SJSA1 (cell line): ENCODE measurements at places on chromosomes 16 and 17.

- DNase-seq = peak; percentile 23
Observed at GRCh38 chr17:77354670-77355455, 214.1 kb downstream of the SEC14L1 start.

DNA sequence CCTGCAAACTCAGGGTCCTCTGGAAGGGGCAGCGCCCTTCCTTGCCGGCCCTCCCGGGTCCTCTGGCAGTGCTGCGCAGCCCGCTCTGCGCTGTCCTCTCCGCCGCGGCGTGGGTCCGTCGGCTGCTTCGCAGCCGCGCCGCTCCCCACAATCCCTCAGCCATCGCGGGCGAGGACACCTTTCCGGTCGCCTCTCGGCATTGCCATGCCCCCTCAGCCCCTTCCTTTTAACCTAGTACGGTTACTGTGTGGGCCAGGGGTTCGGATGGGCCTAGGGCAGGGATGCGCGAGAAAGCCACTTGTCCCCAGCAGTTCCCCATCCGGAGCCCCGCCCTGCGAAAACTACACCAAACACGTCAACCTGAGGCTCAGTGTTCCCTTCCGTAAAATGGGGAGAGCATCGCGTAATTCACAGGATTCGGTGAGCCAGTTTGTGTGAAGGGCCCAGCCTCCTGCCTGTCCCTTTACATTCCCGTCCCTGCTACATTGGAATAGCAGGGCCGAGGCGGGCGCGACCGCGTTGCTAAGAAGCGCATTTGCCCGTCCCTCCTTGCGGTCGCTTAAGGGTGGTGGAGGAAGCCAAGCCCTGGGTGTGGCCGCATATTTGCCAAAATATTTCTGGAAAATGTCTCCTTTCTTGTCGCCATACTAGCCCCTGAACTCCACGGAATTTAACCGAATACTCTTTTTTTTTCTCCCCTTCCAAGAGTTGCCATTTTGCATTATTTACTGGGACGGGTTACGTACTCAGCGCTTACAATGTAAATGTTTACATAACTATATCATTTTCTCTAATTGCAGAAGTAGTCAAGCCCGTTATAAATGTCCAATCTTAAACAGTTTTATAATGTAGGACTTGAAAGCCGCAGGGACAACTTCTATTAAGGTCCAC lies 13.2 kb downstream of the COPZ2 start:
- DNase-seq = no peak

DNA sequence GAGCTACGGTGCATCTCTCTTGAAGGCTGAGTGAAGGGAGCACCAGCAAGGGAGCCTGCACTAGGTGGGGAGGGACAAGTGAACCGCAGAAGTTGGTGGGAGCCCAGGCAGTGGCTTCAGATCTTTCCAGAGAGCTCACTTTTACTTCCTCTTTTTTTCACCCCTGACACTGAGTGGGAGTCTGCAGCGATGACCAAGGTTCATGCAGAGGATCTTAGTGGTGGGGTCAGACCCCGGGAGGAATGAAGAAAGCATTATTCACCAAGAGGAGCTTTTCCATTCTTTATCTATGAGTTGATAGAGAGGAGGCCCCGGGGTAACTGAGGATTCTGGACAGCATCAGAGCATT lies 3.0 kb upstream of the CCL2 start:
- no peak for DNase-seq

DNA sequence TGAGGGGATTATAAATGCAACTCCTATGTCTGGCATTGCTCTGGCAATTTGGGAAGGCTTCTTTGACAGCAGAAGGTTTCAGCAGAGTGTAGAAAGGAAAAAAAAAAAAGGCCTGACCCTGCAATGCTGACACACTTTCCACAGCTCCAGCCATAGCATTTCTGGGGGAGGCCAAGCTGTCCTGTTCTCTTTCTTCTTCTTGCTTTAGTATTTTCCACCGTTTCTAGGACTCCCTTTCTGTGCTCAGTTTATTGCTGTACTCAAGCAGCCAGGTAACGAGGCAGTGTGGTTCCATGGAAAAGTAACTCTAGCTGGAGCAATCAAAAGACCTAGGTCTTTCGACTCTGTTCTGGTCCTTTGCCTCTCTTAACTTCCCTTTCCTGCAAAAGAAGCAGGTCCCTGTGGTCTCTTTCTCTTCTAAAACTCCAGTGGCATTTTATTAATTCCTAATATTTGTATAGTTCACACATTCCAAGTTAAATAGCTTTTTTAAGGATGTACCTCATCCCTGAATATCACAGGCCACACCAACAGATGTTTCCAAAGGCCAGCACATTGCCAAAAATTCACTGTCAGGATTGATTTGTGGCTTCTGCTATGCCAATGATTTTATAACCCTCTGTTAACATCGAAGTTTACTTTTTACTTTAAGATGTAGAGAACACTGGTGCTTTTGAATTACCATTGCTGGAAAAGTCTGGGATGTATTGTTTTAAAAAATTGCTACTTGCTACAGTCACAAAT lies 90.3 kb upstream of the BCAR1 start:
- no peak for DNase-seq

DNA sequence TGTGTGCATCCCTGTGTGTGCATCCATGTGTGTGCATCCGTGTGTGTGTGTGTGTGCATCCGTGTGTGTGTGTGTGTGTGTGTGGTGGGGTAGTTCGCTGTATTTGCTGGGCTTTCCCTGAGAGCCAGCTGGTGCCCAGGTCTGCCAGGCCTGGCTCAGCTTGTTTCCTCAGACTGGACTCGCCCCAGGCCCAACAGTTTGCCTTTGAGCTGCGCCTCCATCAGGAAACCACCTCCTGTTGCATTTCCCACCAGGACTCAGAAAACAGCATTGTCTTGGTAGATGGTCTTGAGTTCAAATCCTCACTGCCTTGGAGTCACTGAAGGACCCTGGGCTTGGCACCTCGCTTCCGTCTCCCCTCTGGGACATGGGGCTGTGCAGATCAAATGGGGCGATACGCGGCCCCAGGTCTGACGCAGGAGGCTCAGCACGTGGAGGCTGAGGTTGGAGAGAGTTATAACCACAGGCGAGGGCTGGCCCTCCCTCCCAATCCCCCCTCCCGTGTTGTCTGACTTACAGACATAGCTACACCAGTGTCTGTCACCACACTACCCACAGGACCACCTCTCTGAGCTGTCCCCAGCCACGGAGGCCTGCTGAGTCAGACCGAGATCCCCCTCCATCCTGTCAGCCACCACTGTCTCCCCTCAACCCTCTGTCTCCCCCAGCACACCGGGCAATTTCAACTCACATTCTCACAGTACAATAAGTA lies 4.7 kb downstream of the ITGAE start:
- no peak for DNase-seq

DNA sequence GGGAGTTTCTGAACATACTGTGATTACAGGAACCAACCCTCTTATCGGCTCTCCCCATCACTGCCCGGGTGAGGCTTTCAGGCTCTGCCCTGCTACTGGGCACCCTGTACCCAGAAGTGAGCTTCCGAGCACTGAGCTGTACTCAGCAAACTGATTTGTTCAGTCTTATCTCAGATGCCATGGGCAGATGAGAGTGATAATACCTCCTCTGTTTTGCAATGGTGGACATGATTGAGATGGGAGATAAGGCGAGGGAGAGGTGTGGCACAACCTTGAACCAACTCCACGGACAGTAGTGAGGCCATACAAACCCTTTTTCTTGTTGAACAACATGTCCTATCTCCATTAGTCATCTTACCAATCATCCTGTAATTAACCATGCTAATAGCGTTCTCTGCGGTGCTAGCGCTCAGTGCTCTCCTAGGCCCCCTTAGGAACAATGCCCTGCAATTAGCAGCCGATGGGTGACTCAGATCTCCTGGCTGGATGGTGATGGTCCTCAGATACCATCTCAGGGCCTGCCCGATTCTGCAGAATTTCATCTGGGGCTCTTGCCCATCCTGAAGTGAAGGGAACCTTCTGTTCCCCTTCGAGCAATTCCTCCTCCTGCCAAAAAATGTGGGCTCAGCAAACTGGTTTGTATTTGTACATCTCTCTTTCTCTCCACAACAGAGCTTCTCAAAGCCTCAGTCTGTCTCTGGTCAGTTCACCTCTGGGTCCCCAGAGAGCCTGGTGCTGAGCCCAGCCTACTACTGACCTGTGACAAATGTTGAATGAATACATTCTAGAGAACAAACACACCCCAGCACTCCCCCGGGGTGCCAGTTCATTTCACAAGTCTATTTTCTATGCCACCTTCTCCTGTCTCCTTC lies 139.3 kb upstream of the IRX3 start:
- DNase-seq = no peak

DNA sequence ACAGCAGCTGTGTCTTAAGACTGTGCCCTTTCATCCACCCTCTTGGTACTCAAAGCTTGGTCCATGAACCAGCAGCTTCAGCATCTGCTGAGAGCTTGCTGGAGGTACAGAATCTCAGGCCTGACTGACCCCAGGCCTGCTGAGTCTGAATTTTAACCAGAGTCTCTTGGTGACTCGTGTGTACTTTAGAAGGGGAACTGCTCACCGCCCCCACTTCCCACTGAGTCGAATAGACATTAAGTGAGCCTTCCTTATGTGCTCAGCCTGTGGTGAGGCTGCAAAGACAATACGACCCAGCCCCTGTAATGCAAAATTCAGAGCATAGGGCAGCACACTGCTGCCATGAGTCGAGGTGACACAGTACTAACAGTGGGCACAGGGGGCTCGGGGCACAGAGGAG lies 662.8 kb downstream of the WWOX start:
- no peak for DNase-seq

DNA sequence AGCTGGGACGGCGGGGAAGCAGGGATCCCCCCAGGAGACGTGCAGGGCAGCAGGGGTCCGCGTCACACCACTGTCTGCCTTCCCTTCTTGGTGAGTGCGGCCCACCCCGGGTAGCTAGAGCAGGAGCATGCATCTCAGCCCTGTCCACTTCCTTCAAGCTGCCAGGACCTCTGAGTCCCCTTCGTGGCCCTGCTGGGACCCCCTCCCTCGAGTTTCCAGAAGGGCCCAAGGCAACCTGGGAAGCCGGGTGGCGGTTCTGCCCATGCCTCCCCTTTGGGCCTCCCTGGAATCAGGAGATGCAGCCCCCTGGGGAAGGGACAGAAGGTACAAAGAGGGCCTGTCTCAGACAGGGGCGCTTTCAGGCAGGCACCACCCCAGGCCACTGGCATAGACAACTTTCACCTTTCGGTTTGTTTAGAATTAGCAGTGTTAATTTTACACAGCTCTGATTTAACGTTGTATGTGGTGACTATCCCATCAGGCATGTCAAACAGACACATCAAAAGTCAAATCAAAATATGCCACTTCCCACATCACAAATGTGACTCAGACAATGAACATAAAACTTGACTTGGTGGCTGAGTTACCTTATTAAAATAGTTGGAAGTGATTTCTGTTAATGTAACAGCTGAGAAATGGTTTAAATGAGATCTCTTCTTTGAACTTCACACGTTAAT lies 94.5 kb upstream of the METRNL start:
- DNase-seq = no peak

DNA sequence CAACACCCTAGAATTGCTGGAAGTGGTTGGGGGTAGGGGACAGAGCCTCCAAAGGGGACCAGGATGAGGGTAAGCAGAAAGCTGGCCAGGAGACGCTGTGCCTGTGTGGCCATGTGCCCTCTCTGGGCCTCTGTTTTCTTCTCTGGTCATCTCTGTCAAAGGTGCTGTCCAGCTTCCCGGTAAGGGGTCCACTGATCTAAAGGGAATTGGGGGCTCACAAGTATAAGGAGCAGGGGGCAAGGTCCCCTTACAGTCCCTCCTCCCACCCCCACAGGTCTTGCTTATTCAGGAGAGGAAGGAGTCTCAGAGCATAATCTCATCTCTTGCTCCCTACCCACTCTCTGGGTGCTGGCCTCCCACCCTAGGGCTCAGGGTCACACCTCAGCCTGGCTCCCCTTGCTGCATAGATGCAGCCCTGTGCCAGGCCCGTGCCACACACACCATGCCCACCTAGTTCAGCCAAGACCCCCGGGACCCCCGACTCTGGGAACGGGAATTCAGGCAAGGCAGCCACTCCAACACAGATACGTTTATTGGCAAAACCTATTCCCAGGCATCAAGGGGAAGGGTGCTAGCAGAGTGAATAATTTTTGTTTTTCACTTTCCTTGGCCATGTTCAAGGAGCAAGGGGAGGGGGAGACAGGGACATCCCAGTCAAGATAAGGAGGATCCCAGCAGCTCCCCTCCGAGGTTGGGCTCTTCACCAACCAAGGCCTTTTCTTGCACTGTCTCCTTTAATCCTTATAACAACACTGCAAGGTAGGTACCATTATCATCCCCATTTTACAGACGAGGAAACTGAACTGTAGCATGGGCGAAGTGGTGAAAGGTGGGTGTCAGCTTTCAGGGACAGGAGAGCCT lies 19.8 kb downstream of the SLC4A1 start:
- DNase-seq = no peak

DNA sequence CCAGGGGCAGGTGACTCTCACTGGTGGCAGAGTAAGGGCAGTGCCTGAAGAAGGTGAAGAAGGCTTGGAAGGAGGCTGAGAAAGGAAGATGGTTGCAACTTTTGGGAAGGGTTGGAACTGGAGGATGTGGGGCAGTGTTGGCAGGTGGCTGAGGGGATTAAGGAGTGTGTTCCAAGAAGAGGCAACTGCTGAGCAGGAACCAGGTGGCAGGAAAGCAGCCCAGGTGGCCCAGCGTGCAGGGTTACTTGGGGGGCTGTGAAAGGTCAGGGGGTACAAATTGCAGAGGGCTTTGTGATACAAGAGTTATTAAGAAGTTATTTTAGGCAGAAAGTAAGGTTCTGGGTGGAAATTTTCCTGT lies 28.6 kb downstream of the WSCD1 start:
- DNase-seq = no peak

GRCh38 chr17:54813896-54814295 lies 86.8 kb upstream of the TOM1L1 start:
- no peak for DNase-seq
